ENCODE measurements at places on chromosomes 11 and 22.

GRCh38 chr11:127651175-127651887 is 650.8 kb upstream of the KIRREL3 start:
- H3K4me1 ChIP-seq: no peaks in the 10 kb centered on the region
- no peaks in the 10 kb centered on the region for H3K36me3 ChIP-seq
- H3K27ac ChIP-seq: no peak overlapping the region
- no peak for DNase-seq
- H3K4me3 ChIP-seq: no peak overlapping the region

DNA sequence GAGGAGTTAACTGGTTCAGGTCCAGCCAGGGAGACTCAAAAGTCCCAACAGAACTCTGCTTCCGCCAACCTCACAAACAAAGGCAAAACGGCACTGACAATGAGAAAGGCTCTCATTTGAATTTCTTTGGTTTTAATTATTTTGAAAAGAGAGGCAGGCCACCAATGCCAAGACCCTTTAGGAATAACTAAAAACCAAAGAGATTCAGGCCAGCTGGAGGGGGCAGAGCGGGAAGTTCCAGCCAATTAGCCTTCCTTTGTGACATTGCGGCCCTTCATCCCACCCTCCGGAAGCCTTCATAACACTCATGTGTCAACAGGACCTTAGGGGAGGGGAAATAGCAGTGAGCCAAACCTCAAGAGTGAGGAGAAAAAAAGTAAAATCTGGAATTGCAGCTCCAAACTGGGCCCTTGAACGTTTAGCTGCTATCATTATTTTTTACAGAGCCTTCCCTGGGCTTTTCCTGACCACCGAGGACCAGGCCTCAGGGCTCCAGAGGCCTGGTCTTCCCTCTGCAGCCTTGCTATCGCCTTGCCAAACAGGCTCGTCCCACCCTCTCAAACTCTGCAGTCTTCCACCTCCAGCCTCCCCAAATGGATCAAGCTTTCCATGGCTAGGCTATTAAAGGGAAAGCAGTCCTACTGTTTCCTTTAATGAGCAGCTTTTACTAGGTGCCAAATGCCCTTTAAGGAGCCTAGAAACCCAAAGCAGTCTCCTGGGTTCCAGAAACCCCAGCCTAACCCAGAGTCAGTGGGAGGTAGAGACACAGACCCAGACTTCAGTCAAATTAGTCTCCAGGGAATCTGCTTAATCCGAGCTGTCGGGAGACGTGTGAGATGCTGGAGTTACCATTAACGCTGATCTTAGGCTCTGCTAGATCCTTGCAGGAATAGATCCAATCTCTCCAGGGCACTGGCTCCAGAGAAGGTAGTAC is 114.2 kb downstream of the CCDC34 start:
- H3K4me1 ChIP-seq: no peaks in the 10 kb centered on the region
- DNase-seq: no peak

GRCh38 chr11:57069942-57070341 is 81.2 kb downstream of the OR5AK2 start:
- no peak for DNase-seq
- H3K27me3 ChIP-seq: no peaks in the 10 kb centered on the region
- H3K27ac ChIP-seq: no peak overlapping the region
- no peaks in the 10 kb centered on the region for H3K36me3 ChIP-seq

GRCh38 chr11:78350091-78350645 is 67.5 kb downstream of the GAB2 start:
- H3K4me3 ChIP-seq: no peak overlapping the region
- H3K27ac ChIP-seq: no peak overlapping the region
- H3K27me3 ChIP-seq: no peaks in the 10 kb centered on the region
- H3K36me3 ChIP-seq: no peaks in the 10 kb centered on the region
- no peaks in the 10 kb centered on the region for H3K4me1 ChIP-seq
- no peak for DNase-seq

- no peak overlapping the region for H3K4me3 ChIP-seq
- H3K27ac ChIP-seq: no peak overlapping the region
- H3K4me1 ChIP-seq: peaks cover 13% of the 10 kb centered on the region
- no peaks in the 10 kb centered on the region for H3K27me3 ChIP-seq
- H3K36me3 ChIP-seq: peaks cover 4% of the 10 kb centered on the region
Observed at GRCh38 chr22:41289671-41290070, 3.7 kb upstream of the RANGAP1 start.

- no peaks in the 10 kb centered on the region for H3K36me3 ChIP-seq
- DNase-seq: no peak
- H3K4me1 ChIP-seq: no peaks in the 10 kb centered on the region
- no peak overlapping the region for H3K4me3 ChIP-seq
- H3K27me3 ChIP-seq: no peaks in the 10 kb centered on the region
Observed at GRCh38 chr11:9617940-9618339, 44.5 kb downstream of the WEE1 start.

DNA sequence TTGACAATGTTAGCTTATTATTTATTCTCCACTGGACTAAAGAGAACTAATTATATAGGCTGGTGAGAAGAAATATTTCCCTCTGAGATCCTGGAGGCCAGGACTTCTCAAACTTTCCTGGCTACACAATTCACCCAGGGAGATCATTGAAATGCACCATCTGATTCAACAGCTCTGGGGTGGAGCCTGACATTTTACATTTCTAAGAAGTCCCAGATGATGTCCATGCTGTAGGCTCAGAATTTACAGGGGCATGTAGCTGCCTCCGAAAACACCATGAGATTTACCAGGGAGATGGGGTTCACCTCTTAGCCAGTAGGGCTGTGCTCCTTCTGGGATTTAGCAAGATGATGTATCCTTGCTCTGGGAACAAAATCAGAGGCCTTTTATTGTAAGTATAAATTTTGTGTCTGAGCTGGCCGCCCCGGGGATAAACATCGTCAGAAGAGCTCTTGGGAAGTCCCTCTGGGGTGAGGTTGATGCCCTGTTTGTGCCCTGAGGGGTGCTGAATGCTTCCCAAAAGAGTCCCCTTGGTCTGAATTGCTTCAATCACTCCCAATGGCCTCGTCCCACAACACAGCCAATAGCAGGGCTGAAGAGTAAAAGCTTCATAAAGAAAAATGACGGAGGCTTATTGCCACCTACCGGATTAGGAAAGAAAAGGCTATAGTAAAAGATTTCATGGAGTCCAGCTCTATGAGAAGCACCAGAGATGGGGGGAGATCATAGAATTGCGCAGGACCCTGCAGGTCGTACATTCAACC is 33.4 kb upstream of the API5 start:
- no peak overlapping the region for H3K4me3 ChIP-seq
- no peaks in the 10 kb centered on the region for H3K36me3 ChIP-seq
- H3K27me3 ChIP-seq: no peaks in the 10 kb centered on the region

GRCh38 chr22:37604875-37605274 is 3.8 kb upstream of the GGA1 start:
- H3K27me3 ChIP-seq: no peaks in the 10 kb centered on the region
- DNase-seq: peak; percentile 82
- H3K27ac ChIP-seq: peak overlapping the region; percentile 42
- peak overlapping the region; percentile 15 for H3K4me3 ChIP-seq
- H3K36me3 ChIP-seq: no peaks in the 10 kb centered on the region

DNA sequence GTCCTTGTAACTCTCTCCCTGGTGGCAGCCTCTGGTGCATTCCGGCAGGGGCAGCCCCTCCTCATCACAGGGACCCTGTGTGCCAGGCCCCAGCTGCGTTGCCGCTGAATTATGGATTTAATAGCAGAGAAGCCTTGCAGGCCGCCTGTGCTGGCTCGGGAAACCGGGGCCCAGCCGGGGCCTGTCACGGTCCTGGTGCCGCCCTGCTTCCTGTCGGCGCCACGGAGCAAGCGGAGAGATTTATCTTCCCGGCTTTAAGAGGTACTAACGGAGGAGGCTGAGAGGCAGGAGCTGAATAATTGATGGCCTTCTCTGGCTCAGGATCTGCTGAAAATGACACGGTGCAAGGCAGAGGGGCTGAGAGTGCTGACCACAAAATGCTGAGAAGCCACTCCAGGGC is 54.0 kb upstream of the CCDC188 start:
- H3K36me3 ChIP-seq: no peaks in the 10 kb centered on the region
- H3K4me3 ChIP-seq: no peak overlapping the region
- H3K27me3 ChIP-seq: no peaks in the 10 kb centered on the region
- peaks cover 24% of the 10 kb centered on the region for H3K4me1 ChIP-seq
- H3K27ac ChIP-seq: no peak overlapping the region

All from naive thymus-derived CD4-positive, alpha-beta T cell (primary cell).